Vein endothelial cell (primary cell): ENCODE measurements at places on chromosomes 7 and 10. TPM values are rescaled to one million over a fixed set of nuclear protein-coding genes. Genes with fewer than 3 reads are reported as not detected.

Gene NUPR2
- not detected in 2 replicates for total RNA-seq

Gene CCDC7
- total RNA-seq = 7.5 and 10.1 TPM in 2 replicates

Gene ELN
- total RNA-seq = 0.29 and 22.5 TPM in 2 replicates

Gene HOXA5
- total RNA-seq = 5.9 and 13.6 TPM in 2 replicates

Gene ELFN1
- total RNA-seq = 0.65 and 1.1 TPM in 2 replicates

Gene KLF6
- 105 and 131 TPM in 2 replicates for total RNA-seq

Gene UTF1
- not detected in 2 replicates for total RNA-seq

Gene FEZF1
- total RNA-seq = not detected in 2 replicates

Gene HTR5A
- not detected in 2 replicates for total RNA-seq

Gene TEX47
- total RNA-seq = not detected in 2 replicates

Gene CFAP43
- 0.10 TPM in 1 of 2 replicates, not detected in the other for total RNA-seq

Gene MBL2
- not detected in 2 replicates for total RNA-seq

Gene ABCB1
- 0.57 and 0.65 TPM in 2 replicates for total RNA-seq

Gene CTAGE8
- under 0.01 TPM in 1 of 2 replicates, not detected in the other for total RNA-seq

Gene NCAPG2
- total RNA-seq = 14.0 and 25.2 TPM in 2 replicates

Gene RAB11FIP2
- total RNA-seq = 14.0 and 17.8 TPM in 2 replicates

Gene LLCFC1
- total RNA-seq = not detected in 2 replicates

Gene DENND10
- total RNA-seq = 58.1 and 67.7 TPM in 2 replicates
